ENCODE measurements at places on chromosomes 1 and 21. TPM values are rescaled to one million over a fixed set of nuclear protein-coding genes. Genes with fewer than 3 reads are reported as not detected.

DNA sequence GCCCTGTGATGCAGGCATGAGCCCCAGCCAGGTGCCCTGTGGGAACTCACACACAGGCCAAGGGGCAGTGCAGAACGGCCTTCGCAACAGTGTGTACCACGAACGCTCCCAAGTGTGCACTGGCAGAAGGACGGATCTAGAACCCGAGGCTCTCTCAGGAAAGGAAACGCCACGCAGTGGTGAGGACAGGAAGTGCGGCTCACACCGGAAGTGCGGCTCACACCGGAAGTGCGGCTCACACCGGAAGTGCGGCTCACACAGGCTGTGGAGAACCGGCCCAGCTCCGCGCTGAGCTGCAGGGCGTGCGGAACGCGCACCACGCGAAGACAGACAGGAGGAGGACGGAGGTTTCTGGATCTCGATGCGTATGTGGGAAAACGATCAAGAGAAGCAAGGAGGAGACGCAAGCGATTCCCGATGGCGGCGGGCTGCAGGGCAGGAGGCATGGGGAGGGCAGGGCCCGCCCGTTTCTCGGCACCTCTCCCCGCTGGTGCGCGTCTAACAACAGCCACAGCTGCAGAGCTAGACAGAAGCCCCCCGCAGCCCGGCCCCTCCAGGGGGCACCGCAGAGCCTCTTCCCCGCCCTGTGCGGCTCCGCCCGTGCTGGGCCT is 35.9 kb upstream of the TMEM52 start:
- no peak for DNase-seq

DNA sequence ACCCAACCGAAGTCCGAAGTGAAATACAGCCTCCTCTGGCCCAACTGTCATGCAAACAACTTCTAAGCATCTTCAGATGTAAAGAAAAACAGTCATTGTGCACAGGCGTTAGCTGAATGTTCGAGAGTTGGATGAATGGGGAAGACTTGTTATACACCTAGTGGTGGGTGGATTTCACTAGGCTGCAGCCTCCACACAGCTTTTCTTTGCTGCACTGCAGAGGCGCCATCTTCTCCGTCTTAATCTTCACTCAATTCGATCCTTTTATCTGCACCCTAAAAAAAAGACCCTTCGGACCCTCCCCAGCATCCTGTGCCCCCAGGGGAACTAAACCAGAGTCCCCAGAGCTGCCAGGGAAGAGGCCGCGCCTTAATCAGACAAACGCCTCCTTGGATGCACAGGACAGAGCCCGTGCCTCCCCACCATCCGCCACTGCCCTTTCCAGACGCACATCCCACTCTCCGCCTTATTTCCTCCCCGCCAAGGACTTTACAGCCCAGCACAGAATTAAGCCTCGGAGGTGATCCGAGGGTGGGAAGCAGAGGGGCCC is 1.4 kb downstream of the APP start:
- DNase-seq, result peak; percentile 59

GRCh38 chr1:5551274-5551975 is 440.8 kb downstream of the NPHP4 start:
- DNase-seq, result peak; percentile 52

IGSF9 gene
- 41.8 TPM for total RNA-seq

AVPR1B gene
- total RNA-seq, result 0.89 TPM

KCNA2 gene
- 0.17 TPM for total RNA-seq

LIN28A gene
- total RNA-seq, result not detected

MSH4 gene
- total RNA-seq, result 0.16 TPM

Measured in colonic mucosa (tissue), 4 donors.